ENCODE measurements at places on chromosomes 12 and 14.

- no peak for DNase-seq
Measured at GRCh38 chr14:34122081-34122480, 171.2 kb upstream of the EGLN3 start.

DNA sequence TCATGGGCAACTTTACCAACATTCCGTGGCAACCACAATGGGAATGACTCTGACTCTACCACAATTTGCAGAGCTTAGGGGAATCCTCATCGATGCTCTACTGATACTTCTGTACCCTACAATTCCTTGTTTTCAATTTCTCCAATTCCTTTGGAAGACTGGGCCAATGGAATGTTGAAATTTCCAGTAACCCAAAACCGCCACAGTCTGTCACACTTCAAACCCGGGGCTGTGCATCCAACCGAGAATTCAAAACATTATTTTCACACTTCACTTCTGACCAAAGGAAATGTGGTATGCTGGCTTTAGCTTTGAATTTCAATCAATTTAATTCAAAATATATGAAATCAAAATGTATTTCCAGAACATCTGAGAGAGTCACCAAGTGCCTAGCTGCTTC, 951.4 kb downstream of the VRK1 start:
- no peak for DNase-seq

DNA sequence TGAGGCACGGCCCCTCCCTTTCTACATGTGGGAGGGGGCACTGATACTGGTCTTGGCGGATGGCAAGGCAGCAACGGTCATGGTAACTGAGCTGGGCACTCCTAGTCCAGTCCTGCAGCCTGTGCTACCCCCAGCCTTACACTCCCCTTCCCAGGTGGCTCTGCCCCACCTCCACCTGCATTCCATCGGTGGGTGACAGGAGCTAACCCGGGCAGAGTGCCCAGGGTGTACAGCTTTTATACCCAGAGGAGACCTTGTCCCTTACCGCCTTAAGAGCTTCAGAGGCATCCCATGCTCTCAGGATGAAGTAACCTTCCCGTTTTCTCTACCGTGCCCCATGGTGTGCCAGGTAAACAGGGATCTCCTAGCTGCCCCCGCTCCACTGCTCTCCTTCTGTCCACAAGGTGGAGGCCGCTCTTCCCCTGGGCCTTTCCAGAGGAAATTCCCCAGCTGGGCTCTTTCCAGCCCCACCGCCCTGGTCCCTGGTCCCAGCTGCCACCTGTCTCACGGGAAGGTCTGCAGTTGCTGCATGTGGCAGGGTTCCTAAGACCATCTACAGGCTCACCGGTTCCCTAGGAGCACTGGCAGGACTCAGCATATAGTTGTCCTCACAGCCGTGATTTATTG, 20.5 kb downstream of the BRI3BP start:
- DNase-seq = no peak

GRCh38 chr14:99004112-99004511, 267.9 kb downstream of the BCL11B start:
- peak; percentile 16 for DNase-seq

GRCh38 chr14:58072288-58073071, 79.5 kb downstream of the ARMH4 start:
- DNase-seq = peak; percentile 55

DNA sequence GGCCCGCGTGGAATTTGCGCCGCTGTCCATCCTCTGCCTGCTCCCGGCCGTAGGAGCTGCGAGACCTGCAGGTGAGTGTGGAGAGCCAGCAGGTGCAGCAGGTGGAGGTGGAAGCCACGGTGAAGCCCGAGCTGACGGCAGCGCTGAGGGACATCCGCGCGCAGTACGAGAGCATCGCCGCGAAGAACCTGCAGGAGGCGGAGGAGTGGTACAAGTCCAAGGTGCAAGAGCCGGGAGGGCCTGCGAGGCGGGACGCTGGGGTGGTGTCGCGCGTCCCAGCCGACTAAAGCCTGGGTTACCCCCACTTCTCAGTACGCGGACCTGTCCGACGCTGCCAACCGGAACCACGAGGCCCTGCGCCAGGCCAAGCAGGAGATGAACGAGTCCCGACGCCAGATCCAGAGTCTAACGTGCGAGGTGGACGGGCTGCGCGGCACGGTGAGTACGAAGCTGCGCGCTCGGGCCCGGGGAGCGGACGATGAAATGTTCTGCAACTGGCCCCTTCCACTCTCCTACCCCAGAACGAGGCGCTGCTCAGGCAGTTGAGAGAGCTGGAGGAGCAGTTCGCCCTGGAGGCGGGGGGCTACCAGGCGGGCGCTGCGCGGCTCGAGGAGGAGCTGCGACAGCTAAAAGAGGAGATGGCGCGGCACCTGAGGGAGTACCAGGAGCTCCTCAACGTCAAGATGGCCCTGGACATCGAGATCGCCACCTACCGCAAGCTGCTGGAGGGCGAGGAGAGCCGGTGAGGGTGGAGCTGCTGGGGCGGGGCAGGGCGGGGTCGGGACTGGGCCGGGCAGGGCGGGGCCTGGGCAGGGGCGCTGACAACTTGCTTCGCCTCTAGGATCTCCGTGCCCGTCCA, 2.1 kb downstream of the PRPH start:
- DNase-seq = peak; percentile 56

GRCh38 chr14:57139173-57139572, 129.5 kb downstream of the EXOC5 start:
- no peak for DNase-seq

GRCh38 chr12:29492891-29493290, 4.6 kb downstream of the OVCH1 start:
- DNase-seq = peak; percentile 58

DNA sequence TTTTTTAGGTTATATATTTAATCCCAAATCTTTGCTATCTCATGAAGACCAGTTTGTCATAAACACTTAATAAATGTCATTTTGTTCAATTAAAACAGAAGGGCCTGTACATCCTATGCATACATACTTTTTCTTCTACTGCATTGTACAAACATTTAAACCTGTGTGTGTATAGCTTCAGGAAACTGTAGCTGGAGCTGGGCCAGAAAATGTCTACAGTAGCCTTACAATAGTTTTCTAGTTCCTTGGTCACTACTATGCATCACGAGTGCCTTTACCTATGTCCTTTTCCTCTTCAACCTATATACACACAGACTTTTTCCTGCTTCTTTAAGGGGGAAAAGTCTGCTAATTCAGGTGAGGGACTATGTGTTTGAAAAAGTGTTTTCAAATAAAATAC, 302.8 kb downstream of the PAWR start:
- no peak for DNase-seq

DNA sequence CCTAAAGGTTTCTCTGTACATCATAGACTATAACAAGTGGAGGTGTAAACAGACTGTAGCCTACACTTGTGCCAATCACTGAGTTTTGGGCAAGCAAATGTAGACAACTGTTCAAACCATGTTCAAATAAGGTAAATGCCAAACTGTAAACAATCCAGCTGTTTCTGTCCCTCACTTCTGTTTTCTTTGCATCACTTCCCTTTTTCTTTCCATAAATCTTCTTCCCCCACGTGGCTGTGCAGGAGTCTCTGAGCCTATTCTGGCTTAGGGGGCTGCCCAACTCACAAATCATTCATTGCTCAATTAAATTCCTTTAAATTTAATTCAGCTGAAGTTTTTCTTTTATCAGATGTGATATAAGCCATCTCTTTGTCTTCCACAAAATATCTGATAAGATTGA, 65.1 kb upstream of the CPM start:
- peak; percentile 77 for DNase-seq

Measured in inflammatory macrophage treated with lipopolysaccharide for 4 hours (primary cell).